ENCODE measurements at places on chromosomes 11 and 22.

GRCh38 chr11:35143297-35144135, 4.5 kb downstream of the CD44 start:
- DNase-seq = no peak

DNA sequence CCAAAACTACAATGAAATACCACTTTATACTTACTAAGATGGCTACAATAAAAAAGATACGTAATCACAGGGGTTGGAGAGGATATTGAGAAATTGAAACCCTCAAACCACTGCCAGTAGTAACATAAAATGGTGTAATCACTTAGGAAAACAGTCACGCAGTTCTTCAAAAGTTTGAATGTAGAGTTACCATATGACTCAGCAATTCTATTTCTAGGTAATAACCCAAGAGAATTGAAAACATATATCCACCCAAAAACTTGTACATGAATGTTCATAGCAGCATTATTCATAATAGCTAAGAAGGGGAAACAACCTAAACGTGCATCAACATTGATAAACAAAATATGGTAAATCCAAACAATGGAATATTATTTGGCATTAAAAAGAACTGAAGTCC, 24.4 kb upstream of the PSMA1 start:
- no peak for DNase-seq

DNA sequence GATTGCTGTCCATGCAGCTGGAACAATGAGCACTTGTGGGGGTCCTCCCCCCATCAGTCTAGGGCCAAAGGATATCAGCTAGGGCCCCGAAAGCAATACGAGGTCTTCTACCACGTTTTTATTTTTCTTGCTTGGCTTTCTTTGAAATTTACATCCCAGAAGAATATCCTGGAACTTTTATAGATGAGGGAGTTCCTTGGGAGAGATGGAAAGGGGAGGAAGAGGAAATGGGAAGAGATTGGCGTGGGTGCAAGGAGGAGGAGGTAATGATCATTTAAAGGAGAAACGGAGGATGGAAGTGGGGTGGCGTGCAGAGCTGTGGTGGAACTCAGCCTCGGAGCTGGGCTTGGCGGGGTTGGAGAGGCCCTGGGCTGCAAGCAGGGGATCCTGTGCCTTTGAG, 90.3 kb downstream of the SNX19 start:
- no peak for DNase-seq

DNA sequence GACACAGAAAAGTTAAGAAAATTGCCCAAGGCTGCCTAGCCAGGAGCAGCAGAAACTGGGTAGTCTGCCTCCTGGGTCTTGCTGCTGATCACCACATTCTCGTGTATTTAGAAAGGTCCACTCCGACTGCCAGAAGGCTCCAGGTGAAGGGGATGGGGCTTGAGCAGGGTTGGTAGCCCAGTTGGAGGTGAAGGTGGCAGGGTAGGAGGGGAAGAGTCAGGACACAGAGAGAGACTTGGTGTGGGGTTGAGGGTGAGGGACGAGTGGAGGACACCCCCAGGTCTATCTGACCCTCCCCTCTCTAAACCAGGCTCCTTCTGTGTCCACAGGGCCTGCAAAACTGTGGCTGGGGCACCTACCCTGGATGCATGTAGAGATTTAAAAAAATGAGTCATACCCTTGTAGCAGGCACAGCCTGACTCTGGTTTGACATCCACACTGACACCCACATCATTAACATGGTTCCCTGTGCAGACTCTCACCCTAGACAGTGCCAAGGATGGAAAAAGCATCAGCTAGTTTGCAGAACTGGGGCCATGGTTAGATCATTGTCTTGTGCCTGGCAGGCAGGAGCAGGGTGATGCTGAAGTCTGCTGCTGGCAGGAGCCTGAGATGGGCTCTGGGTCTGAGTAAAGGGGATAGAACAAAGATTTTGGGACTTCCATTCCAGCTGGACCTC, 273.2 kb downstream of the TENM4 start:
- DNase-seq = no peak

GRCh38 chr11:11440144-11440543, 87.1 kb upstream of the CSNK2A3 start:
- DNase-seq = no peak

DNA sequence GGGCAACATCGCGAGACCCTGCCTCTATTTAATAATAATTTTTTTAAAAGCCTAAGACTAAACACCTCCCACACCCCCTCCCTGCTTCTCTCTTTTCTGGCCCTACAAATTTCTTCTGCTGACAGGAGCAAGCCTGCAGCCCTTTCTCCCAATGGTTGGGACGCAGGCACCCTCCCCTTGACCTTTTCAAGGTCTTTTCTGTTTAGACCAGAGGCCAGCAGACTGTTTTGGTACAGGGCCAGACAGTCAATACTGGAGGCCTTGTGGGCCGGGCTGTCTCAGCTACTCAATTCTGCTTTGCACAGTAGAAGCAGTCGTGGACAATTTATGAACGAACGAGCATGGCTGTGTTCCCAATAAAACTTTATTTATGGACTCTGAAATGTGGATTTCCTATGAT, 92.3 kb downstream of the SCN3B start:
- no peak for DNase-seq

DNA sequence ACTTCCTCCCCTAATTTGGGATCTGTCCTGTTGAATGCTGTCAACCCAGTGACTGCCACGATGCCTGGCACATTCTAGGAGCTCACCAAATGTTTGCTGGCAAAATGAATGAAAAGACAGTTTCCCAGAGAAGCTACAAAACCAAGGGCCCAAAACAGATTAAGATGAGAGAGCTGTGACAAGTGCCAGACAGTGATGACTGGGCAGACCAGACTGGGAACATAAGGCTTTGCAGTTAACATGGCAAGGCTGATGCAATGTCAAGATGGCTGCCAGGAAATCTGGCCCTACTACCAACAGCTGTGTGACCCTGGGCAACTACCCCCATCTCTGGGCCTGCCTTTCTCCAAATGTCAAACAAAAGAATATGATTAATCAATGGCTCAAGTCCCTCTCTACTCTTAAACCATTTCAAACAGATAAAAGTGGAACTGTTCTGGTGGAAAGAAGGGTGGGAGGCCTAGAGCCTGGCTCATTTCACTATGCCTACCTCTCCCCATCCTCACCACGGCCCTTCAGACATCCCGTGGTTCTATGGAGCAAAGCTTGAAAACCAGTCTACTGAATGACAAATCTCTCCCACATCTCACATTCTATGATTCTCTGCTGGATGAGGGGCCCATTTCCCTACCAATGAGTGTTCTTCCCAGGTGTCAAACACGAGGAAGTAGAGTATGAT, 12.8 kb downstream of the AP1B1 start:
- no peak for DNase-seq

DNA sequence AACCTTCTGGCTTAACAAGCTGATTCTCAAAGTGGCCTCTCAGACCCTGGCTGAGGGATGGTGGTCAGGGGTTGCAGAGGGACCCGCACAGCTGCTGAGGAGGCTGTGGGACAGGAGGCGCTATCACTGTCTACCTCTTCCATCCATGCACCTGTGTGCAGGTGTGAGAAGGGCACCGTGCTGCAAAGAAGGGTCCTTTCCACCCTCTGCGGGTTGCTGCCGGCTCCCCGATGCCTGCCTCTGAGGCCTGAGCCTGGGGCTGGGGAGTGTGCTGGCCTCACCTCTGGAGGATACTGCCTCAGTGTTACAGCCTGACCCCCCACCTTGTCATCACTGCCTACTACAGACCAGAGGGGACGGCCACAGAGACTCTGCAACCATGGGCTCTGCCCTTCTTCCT, 66.1 kb upstream of the B3GAT1 start:
- no peak for DNase-seq

DNA sequence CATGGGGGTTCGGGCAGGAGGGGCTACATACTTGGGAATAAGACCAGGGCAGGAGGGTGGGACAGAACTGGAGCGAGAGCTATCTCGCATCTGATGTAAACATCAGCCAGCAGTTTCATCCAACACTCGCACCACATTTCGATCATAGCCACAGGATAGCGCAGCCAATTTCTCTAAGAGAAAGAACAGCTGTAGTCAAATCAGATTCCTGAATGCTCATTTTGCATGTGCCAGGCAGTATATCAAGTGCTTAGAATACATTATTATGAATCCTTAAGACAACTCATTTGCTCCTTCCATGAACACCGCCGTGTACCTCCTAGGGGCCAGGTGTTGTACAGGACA, 14.5 kb downstream of the DGCR2 start:
- DNase-seq = no peak

GRCh38 chr11:114134870-114135269, 75.4 kb downstream of the ZBTB16 start:
- DNase-seq = no peak

GRCh38 chr11:35380603-35381002, 38.8 kb downstream of the SLC1A2 start:
- DNase-seq = no peak

GRCh38 chr11:122938557-122938956, 43.1 kb downstream of the BSX start:
- no peak for DNase-seq

DNA sequence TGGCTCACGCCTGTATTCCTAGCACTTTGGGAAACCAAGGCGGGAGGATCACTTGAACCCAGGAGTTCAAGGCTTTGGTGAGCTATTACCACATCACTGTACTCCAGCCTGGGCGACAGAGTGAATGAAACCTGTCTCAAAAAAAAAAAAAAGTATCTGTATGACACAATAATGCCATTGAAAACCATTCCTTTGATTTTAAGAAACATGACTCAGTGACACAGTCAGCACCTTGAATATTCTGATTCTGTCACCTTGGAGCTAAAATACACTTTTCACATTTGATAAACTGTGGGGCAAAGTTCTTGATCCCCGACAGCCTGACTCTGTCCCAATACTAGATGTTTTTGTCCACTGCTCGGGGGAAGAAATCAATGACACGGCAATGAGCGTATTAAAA, 16.7 kb upstream of the ELFN2 start:
- no peak for DNase-seq

- no peak for DNase-seq
Measured at GRCh38 chr11:1546536-1547466, 25.3 kb downstream of the DUSP8 start.

GRCh38 chr11:9774591-9775397, 110.9 kb downstream of the SWAP70 start:
- no peak for DNase-seq

- no peak for DNase-seq
Measured at GRCh38 chr11:74256378-74257133, 54.9 kb downstream of the P4HA3 start.

DNA sequence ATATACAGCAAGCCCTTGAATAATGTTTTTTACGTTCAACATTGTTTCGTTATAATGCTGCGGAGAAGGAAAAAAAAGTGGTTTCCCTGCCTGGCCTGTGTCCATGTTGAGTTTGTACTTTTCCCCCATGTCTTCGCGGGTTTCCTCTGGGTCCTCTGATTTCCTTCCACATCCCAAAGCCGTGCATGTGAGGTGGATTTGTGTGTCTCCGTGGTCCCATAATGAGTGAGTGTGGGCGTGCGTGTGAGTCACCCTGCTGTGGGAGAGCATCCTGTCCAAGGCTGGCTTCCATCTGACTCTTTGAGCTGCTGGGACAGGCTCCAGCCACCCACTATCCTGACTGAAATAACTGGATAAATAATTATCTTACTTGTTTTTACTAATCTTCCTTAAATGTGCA, 29.6 kb upstream of the SNX19 start:
- DNase-seq = no peak

DNA sequence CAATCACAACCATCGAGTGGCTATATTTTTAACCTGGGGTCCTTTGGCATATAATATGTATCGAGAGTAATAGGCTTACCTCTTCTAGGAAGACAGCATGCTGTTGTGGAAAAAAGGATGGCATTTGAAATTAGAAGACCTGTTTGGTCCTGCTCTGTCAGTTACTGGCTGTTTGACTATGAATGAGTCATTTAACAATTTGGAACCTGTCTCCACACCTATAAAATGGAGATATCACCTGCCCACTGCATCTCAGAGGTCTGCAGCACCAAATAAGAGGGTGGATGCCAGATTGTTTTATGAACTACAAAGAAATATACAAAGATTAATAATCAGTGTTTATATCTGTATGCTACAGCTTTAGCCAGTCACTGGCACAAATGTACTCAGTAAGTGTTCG, 60.8 kb downstream of the SLC25A17 start:
- DNase-seq = no peak

- DNase-seq = no peak
Measured at GRCh38 chr22:39179841-39180335, 27.4 kb upstream of the CBX7 start.

DNA sequence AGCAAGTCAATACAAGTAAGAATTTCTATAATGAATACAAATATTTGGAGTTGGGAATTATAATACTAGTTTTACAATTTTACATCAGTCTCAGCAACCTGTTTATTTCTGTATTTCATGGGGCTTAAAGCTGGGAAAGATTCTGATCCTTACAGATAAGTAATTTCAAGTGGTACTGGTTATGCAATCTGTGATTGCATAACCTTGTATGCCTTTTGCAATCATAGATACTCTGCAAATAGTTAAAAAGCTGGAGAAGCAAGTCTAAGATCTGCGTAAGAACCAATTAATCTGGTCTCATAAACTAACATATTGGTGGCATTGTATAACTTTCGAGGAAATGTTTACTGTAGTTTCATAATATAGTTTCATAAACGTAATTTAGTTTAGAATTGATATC, 198.3 kb upstream of the PGR start:
- DNase-seq = no peak

DNA sequence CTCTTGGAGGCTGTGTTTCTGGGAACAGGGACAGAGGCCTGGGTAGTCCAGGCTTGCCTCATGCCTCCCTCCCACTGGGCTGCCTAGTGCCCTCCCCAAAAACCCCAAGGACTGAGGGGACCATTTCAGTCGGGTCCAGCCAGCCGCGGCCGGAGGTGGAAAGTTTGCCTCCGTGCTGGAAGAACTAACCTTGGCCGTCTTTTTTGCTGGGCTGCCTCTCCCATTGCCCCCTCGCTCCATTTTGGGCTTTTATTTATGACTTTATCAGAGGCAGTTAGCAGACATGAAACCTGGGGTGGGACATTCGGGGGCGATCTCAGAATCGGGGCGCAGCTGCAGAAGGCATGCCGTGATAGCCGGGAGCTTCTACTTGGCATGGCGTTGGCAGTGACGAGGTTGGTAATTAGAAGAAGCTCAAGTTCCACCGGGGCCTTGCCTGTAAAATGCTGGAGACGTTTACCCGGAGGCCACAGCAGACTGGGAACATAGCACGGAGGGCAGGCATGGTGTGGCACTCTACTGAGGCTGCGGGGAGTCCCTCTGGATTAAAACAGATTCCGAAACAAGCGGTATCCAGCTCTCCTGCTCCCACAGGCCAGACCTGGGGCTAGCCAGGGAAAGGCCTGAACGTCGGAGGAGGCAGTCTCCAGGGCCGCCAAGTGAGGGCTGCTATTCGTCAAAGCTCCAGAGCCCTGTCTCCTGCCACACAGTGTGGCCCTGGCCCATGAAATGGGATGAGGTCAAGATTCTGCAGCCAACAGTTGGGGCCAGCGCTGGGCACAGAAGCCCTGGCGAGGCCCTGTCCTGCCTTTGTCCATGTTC, 76.4 kb upstream of the PPARA start:
- DNase-seq = no peak

- no peak for DNase-seq
Measured at GRCh38 chr11:61357233-61357893, 4.3 kb downstream of the CYB561A3 start.

- DNase-seq = no peak
Measured at GRCh38 chr11:41836431-41836830, 377.0 kb upstream of the LRRC4C start.

- DNase-seq = no peak
Measured at GRCh38 chr22:46373921-46374662, 38.6 kb downstream of the TRMU start.

- peak; percentile 50 for DNase-seq
Measured at GRCh38 chr11:6419009-6419631, at the start of gene APBB1. Gene APBB1 (minus strand): TSS chr11:6419094. CDS start chr11:6411347, 7,747 bp downstream.

GRCh38 chr22:43424666-43425630, 13.1 kb downstream of the MPPED1 start:
- no peak for DNase-seq

All from activated T-helper 1 cell treated with anti-CD3 and anti-CD28 coated beads, Interleukin-2, amount 50 U/mL, for 16 hours (primary cell).